ENCODE measurements at places on chromosomes 5 and 9.

DNA sequence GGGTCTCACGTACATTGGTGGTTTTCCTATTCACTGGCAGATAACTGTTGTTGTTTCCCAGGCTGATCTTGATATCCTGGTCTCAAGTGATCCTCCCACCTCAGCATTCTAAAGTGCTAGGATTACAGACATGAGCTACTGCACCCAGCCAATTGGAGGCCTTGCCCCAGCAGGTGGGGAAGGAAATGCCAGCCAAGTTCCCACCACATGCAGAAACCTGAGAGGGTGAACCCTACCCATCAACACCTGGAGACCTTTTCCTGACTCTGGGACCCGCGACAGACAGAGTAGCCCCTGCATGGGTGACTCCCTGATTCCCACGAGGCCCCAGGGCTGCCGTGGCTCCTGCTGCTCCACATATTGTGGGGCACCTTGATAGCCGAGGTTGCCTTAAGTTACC is 107.7 kb downstream of the GDA start:
- DNase-seq: no peak

DNA sequence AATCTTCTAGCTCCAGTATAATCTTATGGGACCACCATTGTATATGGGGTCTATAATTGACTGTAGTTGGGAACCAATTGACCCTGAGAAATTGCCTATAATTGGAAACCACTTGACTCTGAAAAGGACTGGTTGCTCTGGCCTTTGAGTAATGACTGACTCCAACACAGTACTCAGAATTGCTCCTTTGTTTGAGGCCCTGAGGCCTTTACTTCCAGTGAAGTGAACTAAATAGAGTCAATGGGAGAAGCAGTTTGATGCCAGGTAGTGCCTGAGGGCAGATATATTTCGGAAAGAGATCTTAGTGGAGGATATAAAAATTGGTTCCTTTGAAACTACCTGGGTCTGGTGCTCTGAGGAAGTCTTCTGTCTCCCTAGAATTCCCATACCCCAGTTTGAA is 16.0 kb upstream of the TMEM171 start:
- peak; percentile 33 for DNase-seq

GRCh38 chr5:149257889-149258705 is 13.6 kb upstream of the AFAP1L1 start:
- DNase-seq: no peak

DNA sequence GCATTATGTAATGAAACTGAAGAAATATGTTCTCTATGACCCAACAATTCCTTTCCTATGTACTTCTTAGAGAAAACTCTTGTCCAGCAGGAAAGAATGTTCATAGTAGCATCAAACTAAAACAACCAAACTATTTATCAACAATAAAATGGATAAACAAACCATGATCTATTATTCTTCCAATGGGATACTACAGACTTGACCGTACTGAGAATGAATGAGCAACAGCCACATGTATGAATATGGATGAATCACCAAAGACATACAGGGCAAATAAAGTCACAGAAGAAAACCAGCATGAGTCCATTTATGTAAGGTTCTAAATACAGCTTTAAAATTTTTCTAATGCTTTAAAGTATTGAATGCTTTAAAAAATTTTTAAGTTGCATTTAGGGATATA is 73.6 kb upstream of the SUSD1 start:
- DNase-seq: no peak

GRCh38 chr5:3449481-3449880 is 146.2 kb upstream of the IRX1 start:
- DNase-seq: no peak

DNA sequence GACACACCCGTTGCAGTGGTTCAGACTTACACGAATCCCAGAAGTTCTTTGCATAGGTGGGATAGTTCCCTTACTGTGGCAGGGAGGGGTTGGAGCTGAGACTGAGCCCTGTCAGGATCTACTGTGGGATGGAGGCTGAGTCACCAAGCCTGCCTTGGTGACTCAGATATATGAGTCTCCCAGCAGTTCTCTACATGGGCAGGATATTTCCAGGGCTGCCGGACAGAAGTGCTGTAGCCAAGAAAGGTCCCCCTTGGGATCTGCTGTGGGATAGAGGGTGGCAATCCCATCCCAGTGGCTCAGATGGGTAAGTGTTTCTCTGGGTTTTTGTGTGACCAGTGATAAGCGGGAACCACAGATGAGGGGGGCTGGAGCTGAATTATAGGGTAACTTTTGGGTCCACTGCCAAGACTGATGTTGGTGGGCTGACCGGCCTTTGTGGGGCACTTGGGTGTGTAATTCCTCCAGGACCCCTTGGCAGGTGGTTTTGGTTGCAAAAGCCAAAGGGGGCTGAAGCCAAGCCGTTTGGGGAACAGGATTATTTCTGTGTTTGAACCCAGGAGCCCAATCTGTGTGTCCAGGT is 18.7 kb downstream of the XRCC4 start:
- DNase-seq: no peak

- no peak for DNase-seq
Measured at GRCh38 chr9:129185991-129186390, 7.9 kb upstream of the IER5L start.

DNA sequence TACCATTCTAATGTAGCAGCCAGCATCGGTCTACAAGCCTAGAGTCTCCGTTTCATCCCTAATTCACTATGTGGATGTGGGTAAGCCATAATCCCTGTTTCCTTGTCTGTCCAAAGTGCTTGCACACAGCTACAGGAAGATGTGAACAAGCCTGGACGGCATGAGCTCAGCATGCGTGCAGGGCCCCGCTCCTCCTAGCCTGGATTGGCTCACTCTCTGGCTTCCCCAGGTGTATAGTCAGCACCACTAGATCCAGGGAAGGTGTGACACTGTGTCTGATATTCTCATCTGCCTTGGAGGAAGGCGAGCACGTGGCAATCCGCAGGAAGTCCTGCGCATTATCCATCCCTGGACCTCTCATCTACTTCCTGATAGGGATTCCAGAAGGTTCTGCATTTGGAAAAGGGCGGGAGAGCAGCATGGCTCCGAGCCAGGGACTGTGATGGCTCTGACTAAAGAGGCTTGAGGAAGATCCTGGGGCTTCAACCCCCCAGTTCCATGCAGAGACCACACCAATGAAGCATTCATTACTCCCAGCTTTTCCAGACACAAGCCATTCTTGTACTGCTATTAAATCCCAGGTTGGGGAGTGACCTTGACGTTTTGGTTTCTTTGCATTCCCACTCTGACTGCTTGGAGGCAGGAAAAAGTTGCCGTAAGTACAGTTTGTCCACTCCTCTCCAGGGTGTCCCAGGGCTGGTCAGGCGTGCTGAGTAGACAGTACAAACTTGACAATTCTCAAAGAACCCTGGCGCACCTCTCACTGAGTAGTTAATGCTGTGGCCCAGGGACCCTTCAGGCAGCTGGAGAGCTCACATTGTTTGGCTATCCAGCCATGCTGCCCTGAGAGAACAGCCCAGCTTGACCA is 65.6 kb downstream of the PSD2 start:
- no peak for DNase-seq

GRCh38 chr5:132425009-132425937 is 55.8 kb downstream of the SLC22A5 start:
- DNase-seq: no peak

- no peak for DNase-seq
Measured at GRCh38 chr9:97628668-97629067, 4.5 kb downstream of the TSTD2 start.

DNA sequence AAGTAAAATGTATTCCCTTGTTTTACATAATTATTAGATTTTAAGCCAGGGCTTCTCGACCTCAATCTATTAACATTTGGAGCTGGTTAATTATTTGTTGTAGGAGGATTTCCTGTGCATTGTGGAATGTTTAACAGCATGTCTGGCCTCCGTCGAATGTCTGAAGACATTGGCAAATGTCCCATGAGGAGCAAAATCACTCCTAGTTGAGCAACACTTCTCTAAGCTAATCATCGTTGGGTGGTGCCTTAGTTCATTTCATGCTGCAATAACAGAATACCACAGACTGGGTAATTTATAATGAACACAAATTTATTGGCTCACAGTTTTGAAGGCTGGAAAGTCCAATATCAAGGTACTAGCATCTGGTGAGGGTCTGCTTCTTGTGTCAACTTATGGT is 13.4 kb upstream of the VPS13A start:
- DNase-seq: no peak

- no peak for DNase-seq
Measured at GRCh38 chr5:54844266-54844665, 141.1 kb downstream of the ESM1 start.

DNA sequence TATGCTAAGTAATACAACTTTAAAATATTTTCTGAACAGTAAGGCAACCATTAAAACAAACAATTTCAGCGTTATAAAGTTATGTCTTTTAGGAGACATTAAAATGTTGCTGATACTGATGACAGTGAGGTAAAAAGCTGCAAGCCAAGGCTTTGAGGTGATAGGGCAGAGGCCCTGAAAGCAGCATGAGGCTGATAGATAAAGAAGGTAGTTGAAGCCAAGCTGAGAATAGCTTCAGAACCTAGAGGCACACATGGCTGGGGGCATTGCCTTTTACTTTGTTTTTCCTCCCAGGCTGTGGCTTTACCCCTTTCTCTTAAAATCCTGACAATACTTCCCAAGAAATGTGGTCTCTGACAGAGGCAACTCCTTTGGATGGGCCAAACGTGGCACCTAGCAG is 149.0 kb upstream of the WWC1 start:
- no peak for DNase-seq

- DNase-seq: no peak
Measured at GRCh38 chr5:96818125-96818788, 10.5 kb upstream of the ERAP1 start.

GRCh38 chr5:173778784-173779304 is 109.3 kb upstream of the CPEB4 start:
- no peak for DNase-seq

DNA sequence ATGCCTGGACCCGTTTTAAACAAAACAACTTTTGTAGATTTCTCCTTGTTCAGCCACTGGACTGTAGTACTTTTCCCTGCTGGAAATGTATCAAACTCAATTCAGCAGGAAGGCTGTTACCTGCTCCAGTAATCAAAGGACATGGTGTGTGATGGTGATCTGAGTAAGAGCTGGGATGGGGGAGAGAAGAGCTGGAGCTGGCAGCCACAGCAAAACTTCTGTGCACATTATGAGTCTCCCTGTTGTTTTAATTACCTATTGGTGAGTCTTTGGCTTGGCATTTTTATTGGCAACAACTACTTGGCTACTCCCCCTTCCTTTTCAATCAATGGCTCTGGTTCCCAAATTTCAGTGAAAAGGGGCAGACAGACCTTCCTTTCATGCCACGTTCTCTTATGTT is 9.7 kb downstream of the NREP start:
- DNase-seq: no peak

- DNase-seq: no peak
Measured at GRCh38 chr5:88821161-88821560, 61.8 kb downstream of the MEF2C start.

All from NCI-H2081 treated with DMSO at 0.1 percent for 48 hours (cell line).